ENCODE measurements at places on chromosomes 6 and 20.

DNA sequence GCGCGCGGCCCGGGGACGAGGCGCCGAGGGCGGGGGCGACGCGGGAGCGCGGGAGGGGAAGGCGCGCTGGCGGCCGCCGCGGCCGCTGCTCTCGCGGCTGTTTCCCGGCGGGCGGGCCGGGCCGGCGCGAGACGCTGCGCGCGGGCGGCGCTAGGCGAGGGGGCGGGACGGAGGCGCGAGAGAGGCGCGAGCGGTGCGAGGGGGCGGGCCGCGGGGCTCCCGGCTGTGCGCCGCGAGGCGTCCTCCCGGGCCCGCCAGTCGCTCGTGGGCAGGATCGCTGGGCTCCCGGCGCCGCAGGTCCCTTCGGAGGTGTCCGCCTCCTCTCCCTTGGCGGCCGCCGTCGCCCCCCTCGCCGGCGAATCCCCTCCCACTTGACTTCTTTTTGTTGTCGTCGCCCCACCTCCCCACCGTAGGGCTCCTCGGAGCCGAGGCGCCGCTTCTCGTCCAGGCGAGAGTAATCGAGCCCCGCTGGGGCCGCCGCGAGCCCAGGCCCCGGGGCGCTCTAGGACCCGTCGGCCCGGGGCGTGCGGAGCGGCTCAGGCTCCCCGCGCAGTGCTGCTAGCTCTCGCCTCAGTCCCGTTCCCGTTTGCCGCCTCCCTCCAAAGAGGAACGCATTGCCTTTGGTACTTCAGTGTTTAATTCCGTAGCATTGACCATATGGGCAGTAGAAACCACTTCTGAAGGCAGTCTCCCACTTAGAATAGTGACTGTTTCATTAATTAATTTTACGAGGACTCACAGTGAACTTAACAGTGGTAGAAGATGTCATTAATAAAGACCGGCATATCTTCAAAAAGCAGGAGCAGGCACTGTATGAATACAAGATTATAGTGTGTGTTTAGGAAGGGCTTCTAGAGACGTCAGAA, at the start of gene RANBP9:
TSS of gene RANBP9 (minus strand) at position 103 of the 866 bp plus-strand sequence. CDS start 330 bp downstream, outside the sequence.
- peak; percentile 89 for DNase-seq

- no peak for DNase-seq
Observed at GRCh38 chr20:56663660-56664059, 34.6 kb downstream of the TFAP2C start.

DNA sequence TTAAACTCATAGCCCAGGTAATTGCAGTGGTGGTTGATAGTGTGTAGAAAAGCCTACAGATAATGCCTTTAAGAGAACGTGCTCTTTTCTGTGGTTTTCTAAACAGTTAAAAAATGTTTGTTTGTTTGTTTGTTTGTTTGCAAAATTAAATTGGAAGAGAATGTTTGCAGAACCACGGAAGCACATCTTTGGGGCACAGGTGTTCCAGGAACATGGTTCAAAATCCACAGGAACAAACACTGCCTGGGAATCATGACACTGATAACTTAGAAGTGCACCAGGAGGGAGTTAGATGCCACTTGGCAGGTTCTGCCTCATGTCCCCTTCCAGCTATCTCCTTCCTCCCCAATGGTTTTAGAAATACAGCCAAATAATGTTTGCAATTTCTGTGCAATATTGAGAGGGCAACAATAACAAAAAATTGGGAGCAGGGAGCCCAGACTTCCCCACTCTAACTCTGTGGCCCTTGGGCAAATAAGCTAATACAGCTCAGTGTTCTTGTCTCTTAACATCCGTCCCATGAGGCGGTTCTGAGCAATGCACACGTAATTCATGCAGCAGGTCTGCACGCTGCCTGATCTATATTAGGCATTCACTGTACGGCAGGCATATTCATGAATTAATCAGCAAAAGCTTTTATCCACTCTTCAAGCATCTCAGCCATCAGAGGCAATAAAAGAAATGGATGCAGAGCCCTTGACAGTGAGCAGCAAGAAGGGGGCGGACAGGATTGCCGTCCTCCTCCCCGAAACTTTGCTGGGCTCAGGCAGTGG, 274.3 kb upstream of the FOXQ1 start:
- DNase-seq, result no peak

- no peak for DNase-seq
Observed at GRCh38 chr20:25469558-25469957, 62.1 kb downstream of the GINS1 start.

DNA sequence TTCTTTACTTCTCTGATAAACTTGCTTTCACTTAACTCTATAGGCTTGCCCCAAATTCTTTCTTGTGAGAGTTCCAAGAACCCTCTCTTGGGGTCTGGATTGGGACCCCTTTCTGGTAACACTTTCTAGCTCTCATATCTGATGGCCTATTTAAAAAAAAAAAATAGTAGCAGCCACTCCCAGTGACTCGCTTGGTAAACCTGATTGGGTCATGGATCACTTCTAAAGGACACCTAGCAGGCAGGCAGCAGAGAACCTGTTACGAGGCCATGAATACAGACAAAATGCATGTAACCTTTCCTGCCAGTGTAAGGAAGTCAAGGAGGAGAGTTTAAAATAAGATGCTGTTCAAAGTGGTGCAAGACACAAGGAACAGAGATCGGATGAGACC, 9.1 kb upstream of the SERPINB6 start:
- no peak for DNase-seq

DNA sequence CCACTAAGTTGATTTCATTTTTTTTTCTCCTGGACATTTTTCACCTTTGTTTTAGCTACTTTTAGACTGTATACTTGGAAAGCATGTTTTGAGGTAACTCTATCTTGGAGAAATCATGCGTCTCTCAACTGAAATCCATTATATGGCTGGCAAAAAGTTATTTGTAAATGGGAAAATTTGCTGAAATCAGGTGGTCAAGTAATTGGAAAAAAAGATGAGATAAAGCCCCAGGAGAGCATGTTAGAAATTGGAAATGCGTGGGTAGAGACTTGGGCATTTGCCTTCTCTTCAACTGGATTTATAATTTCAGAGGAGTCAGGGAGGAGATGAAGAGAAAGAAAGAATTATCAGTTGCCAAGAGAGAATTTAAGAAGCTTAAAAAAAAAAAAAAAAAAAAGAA, 217.1 kb upstream of the MAP3K7 start:
- no peak for DNase-seq

- DNase-seq, result no peak
Observed at GRCh38 chr20:58112017-58112781, 116.3 kb downstream of the ANKRD60 start.

DNA sequence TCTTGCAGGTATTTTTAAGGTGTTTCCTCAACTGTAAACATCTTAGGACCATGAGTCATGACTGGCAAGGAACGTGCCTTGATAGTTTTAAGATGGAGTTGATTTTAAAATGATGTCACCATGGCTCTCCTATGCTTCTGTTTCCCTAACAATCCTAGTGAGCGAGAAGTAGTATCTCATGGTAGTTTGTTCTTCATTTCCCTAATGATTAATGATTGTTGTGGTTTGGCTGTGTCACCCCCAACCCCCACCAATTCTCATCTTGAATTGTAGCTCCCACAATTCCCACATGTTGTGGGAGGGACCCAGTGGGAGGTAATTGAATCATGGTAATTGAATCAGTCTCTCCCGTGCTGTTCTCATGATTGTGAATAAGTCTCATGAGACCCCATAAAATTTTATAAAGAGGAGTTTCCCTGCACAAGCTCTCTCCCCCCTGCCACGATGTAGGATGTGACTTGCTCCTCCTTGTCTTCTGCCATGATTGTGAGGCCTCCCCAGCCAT, 16.8 kb upstream of the BNIP5 start:
- DNase-seq, result peak; percentile 35

GRCh38 chr6:26027491-26028211, 59.6 kb upstream of the HFE start:
- no peak for DNase-seq

DNA sequence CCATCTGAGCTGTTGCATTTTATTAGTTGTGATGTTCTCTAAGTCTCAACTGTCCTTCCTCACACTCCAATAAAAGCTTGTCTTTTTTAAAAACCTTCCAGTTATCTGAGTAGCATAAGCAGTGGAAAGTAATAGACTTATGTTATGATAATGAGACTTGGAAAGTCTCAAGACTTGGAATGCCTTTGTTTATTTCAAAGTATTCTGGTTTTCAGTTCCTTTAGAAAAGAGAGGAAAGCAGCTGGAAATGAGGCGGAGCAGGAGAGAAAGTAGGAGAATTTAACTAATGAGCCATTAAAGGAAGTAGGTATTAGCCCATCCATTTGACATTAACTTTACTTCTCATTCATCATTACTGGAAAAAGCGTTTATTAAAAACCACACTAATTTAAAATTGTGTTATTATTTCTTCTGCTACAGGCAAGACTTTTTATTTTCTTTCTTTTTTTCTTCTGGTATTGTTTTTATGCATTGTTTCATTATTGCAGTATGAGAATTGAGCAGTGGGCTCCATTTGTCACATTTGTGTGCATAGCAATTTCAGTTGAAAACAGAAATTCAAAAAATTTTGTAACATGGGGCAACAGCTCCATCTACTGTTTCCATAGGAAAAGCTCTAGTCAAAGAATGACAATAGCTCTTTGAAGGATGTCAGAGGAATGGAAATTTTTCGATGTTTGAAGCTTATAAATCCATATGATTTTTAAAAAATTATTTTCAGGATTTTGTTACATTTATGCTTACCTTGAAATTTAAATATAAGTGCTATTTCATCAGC, 194.8 kb downstream of the COL9A1 start:
- DNase-seq, result peak; percentile 35

DNA sequence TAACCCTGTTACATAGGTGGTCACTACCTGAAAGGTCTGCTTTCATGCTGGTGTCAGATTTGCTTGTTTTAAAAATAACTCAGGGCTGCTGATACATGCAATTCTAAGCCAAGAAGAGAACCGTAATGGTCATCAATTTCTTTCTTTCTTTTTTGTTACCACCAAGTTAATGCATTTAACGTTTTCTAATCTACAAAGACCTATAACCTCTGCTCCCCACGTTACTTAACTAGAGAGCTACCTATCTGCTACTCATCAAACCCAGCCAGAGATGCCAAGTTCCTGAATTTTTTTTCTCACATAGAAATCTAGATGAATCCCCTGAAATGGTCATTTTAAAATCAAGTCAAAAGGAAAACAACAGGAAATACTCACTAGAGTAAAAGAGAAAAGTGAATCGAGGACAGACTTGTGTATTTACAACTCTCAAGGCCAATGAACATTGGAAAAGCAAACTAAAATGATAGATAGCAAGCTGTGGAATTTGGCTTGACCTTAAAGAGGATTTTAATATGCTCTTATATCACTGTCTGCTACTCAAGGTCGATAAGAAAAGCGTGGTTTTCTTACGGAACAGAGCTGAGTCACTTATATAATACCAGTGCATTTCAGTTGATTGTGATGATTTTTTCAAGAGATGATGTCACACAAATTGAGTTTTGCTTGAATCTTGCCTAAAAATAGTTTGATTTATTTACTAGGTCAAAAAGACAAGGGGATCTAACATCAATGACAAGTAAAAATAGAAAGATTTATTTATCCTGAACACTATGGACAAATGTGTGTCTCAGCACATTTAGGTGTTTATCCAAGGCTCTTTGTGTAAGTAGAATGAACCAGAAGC, 67.9 kb downstream of the SGK1 start:
- peak; percentile 25 for DNase-seq

GRCh38 chr6:42532038-42532669, 31.7 kb upstream of the UBR2 start:
- peak; percentile 71 for DNase-seq

DNA sequence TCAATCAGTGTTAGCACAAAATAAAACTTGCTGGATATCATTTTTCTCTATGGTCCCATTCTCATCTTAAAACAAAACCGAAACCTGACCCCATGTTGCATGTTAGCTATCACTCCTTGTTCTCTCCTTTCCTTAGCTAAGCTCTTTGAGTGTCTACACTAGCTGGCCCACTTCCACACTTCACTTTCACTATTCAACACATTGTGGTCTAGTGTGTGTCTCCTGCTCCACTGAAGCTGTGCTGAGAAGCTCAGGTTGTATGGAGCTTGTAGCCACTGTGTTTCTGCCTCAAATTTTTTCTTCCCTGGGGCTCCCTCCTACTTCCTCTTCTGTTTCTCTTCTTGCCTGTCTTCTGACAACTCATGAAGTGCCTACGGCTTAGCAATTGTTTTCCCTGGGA, 223.0 kb downstream of the NKAIN2 start:
- DNase-seq, result no peak

- no peak for DNase-seq
Observed at GRCh38 chr6:151546941-151547659, 53.3 kb downstream of the CCDC170 start.

GRCh38 chr20:48414786-48415185, 413.0 kb downstream of the PREX1 start:
- no peak for DNase-seq

DNA sequence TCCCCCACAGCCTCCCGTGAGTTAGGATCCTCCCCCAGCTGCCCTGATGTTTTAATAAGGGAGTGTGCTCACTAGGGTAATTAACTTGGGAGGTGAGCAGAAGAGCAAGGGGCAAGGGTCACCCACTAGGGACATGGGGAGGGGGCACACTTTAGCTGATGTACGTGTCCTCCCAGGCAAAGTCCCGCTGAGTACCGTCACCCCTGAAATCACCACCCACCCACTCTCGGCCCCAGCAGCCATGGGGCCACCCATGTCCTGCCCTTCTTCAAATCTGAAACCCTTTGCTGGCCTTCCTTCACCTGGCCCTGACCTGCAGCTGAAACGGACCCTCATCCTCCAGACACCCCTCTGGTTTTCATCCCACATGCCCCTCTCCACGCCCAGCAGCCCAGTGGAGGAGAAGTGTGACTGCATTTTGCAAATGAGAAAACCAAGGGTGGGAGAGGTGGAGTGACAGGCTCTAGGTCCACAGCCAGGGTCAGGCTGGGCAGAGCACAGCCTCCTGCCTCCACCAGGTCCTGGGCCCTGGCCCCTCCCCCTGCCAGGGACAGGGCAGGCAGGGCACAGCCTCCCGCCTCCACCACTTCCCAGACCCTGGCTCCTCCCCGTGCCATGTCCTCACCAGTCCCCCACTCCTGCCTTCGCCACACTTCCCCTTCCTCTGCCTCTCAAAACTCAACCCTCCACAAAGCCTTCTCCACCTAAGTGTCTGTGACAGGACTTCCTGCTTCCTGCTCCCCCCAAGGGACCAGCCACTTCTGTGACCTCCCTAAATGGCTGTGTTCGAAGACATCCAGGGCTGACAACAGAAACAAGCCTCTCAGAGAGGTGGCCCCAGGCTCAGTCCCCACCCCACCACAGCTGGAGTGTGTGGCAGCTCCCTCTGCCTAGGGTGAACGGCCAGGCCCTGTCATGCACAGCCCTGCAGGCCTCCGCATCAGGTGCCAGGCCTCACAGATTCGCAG, 15.1 kb downstream of the ACSS1 start:
- DNase-seq, result peak; percentile 49

DNA sequence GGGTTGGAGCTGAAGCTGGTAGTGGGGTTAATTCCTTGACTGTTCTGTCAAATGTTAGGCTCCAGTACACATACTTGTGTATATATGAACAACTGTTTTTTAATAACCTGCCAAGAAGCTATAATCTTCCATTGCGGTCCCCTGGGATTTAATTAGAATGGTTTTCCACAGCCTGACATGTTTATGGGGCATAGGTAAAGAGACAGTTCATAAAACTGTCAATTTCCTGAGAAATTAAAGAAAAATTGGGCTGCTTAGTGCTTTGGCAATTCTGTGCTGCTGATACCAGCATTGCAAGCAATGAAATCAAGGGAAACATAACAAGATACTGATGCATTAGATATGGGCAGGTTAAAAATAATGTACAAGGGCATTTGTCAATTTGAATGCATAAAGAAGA, 314.1 kb upstream of the SLC35B3 start:
- no peak for DNase-seq

GRCh38 chr6:77136086-77136485, 327.2 kb downstream of the HTR1B start:
- DNase-seq, result no peak
